ENCODE measurements at places on chromosomes 2 and 18.

DNA sequence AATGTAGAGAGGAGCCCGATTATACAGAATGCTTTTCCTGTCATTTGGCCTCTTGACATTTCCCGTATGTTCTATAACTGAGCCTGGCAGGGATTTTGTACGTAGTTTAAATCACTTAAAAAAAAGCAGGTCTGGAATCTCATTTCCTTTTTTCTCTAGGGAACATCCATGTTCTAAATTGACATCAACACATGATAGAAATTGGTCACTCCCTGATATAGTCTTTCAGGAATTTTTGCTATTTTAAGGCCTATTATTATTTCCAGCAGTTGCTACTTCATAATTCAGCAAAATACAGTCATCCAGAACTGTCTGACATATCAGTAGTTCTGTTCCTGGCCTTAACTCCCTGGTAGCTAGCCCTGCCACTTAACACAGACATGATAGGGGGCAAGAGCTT lies 565.7 kb upstream of the ZEB2 start:
- no peak for DNase-seq

- no peak for DNase-seq
Measured at GRCh38 chr2:25651066-25651465, 22.3 kb downstream of the DTNB start.

DNA sequence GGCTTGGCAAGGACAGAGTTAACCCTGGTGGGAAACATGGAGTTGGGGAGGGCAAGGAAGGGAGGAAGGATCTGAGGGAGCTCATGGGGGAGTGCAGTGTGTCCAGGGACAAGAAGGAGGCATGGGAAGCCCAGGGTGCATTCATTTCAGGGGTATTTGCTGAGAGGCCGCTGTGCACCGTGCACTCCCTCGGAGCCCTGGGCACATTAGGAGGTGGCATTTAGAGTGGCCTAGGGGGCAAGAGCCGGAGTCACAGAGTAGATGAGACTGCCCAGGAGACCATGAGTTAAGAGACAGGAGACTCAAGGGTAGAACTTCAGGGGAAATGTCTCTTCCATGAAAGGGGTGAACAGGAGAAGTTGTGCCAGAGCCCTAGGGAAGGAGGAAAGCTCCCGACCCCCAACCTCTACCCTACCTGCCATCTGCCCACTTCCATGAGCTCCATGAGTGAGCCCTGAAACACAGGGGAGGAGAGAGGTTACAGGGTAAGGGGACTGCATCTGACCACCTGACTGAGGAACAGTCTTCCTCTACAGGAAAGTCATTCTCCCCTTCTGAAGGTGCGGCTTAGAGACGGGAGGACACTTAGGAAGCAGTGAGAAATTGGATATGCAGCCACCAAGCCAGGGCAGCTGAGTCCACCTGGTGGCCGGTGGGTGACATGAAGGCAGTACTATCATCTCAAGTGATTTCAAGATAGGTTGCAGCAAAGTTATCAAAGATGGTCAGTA lies 58.5 kb upstream of the COPS8 start:
- peak; percentile 23 for DNase-seq

DNA sequence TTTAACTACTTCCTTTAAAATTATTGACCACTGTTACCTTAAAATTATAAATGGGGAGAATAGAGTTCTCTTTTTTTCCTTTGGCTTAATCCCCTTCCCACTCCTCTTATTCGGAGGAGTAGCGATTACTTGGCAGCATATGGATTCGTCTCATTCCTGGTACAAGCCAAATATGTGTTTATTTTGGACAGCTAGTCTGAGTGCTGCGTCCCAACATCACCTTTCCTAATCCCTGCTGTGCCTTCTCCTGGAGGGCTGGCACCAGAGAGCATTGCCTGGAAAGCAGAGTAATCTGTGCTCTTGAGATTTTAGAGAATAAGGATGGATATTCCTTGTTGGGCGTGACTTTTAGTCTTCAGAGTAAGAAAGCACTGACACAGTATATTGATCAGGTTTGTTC lies 185.6 kb downstream of the AGAP1 start:
- no peak for DNase-seq

- no peak for DNase-seq
Measured at GRCh38 chr2:74343316-74343715, at the start of gene SLC4A5. SLC4A5 (minus strand) TSS chr2:74343416; CDS start chr2:74315023, 28,393 bp downstream.

DNA sequence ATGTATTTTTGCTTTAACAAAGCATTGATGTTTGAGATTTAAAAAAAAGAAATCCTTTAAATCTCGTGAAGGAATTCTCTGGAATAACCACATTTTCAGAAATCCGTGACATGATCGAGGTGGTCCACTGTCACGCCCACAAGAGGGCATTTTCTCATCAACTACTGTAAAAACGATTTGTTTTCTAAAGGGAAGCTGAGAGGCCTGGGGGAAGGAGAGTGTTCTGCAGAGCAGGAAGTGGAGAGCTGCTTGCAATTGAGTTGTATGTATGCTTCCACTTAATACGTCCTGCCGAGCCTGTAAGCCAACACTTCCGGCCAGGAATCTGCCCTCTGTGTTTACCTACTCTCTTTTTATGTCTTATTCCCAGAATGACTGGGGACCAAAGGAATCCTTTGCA lies 19.4 kb downstream of the KLHL29 start:
- no peak for DNase-seq

DNA sequence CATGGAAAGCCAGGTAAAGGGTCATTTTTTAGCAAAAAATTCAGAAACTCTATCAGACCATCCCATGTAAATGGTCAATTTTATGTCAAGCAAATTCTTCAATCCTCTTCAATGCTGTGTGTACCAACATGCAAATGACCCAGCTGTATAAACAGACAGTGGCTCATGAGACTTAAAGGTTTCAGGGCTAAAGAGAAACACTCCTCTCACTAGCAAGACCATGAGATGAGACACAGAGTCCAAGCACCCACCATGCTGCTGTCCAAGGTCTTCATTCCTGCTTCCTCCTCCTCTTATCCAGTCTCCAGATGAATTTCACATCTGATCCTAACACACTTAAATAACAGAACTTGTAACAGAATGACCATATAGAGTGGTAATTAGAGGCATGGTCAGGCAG lies 30.8 kb upstream of the ONECUT2 start:
- DNase-seq = no peak

- DNase-seq = no peak
Measured at GRCh38 chr2:63661076-63661475, 72.3 kb downstream of the MDH1 start.

DNA sequence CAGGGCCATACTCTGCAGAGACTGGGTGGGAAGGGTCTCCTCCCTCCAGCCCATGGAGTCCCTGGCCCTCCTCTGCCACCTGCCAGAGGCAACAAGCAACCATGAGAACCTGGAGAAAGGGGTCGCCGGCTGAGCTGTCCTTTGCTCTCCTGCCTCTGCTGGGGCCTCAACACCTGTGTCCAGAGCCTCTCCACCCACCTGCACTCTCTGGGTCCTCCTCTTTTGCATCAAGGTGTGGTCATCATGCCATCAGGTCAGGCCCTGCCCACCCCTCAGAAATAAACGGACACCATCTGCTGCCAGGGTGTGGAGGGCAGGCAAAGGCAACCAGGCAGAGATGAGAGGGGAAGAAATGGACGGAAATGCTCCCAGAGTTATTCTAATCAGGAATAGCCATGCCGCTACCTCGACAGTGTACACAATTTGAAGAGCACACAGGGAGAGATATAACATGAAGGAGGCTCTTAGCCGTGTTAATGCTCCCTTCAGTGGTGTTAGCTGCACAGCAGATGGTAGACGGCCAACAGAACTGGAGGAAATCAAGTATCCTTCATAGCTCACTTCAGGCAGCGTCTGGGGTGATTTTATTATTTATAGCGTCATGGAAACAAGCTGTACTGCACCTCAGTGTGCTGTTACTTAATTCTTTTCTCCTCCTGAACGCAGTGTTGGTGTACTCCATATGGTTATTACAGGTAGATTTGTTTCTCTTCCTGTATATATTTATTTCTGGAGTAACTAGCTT lies 247.9 kb downstream of the TSN start:
- DNase-seq = no peak

DNA sequence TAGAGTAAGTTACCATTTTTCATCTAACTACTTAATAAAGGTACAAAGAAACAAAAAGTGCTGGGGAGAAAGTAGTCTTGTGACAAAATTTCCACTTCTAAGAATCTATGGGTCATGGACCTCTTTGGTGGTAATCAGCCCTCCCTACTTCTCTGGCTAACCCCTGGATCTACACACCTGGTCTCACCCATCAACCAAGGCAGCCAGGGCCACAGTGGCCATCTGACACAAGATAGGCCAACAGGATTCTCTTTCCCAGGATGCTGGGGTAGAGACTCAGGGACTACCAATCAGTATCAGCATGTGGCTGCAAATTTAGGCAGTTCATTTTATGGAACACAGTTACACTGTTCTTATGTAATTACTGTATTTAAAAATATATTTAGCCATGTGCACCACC lies 17.8 kb downstream of the RNF149 start:
- DNase-seq = no peak

GRCh38 chr2:501130-501529 lies 176.1 kb downstream of the TMEM18 start:
- DNase-seq = no peak

DNA sequence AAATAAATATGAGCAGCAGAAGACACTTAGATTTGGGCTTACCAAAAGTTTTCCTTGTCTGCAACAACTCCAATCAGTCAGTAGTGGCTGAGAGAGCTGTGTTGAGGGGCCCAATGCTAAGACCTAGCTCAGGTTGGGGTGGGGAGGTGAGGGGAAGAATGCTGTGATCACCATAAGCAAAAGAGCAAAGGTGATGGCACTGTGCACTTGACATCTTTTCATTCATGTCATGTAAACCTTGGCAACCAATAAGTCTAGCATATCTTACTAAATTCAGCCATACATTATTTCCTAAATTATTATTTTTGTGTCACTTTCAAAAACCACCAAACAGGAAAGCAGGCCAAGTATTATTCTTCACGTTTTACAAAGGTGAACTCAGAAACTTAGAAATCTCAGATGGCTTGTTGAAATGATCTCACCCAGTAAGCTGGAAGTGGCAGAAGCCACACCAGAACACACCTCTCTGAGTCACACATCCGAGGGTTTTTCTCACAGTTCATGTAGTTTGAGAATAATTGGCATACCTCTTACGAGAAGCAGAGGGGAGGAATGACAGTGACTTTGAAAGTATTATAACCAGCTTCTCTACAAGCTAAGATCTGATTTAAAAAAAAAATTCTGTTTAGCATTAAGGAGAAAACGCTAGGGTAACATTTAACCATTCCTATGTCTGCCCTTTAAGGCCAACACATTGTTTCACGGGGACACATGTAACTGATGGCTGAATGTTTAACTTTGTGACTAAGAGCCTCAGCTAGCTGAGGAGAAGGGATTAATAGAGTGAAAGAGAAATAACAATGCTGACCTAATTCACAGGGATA lies 43.3 kb upstream of the SETBP1 start:
- no peak for DNase-seq

DNA sequence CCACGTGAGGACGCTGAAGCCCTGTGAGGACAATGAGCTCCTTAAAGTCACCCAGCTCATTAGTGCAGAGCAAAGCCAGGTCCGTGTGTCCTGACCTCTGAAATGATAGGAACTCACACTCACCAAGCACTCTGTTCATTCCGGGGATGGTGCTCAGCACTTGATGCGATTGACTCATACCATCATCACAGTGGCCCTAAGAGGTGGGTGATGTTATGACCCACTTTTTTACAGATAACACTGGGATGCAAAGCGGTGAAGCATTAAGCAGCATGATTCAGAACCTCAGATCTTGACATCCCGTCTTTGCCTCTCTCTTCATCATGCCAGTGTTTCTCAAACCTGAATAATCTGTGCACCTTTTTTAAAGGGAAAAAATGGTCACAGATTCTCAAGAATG lies 234.8 kb downstream of the ALPK2 start:
- no peak for DNase-seq

DNA sequence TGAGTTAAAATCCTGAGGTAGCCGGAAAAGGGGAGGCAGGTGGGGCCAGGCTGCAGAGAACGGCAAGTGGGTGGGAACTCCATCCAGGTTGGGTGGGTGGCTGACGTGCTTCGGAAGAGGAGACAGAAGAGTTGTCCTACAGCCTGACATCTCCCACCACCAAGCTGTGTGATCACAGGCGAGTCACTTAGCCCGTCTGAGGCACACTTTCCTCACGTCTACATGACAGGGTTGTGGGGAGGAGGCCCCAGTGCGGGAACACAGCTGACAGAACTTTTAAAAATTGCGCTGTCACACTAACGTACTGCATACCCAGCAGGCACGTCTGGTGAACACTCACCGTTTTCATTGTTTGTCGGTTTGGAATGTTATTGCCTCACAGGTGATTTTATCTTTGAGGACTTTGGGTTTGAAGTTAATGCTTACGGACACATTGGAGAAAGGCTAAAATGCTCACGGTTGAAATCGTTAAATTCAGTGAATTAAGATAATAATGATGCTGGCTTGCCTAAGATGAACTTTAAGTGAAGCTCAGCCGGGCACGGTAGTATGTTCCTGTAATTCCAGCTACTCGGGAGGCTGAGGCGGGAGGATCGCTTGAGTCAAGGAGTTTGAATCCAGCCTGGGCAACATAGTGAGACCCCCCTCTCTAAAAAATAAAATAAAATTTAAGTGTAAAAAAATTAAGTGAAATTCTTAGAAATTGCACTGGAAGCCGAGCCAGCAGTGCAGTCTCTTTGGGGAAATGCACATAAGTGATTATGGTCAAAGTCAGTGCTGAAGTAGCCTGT lies 8.9 kb downstream of the EMILIN2 start:
- peak; percentile 7 for DNase-seq

GRCh38 chr2:222452422-222452950 lies 28.1 kb downstream of the SGPP2 start:
- no peak for DNase-seq

DNA sequence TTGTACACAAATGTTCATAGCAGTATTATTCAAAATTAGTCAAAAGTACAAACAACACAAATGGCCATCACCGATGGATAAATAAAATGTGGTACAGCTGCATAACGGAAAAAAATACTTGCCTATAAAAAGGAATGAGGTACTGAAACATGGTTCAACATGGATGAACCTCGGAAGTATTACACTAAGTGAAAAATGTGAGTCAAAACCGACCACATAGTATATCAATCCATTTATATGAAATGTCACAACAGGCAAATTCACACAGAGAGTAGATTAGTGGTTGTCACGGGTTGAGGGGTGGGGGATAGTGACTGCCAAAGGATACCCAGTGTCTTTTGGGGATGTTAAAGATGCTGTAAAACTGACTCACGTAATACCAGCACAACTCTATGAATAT lies 3.5 kb downstream of the SS18 start:
- DNase-seq = no peak

GRCh38 chr18:111306-112014 lies 46.9 kb upstream of the USP14 start:
- DNase-seq = peak; percentile 71

GRCh38 chr2:132871831-132872230 lies 201.8 kb upstream of the LYPD1 start:
- DNase-seq = no peak

- no peak for DNase-seq
Measured at GRCh38 chr2:120494446-120494845, 148.5 kb downstream of the INHBB start.

GRCh38 chr2:105803773-105804172 lies 59.1 kb downstream of the NCK2 start:
- DNase-seq = no peak

Data from activated T-cell treated with anti-CD3 and anti-CD28 coated beads for 48 hours (primary cell).